ENCODE measurements at places on chromosomes 11 and 22.

- no peak for DNase-seq
Measured at GRCh38 chr11:80261776-80262175, 820.9 kb upstream of the TENM4 start.

- DNase-seq: no peak
Measured at GRCh38 chr11:118749429-118749828, 41.5 kb downstream of the DDX6 start.

DNA sequence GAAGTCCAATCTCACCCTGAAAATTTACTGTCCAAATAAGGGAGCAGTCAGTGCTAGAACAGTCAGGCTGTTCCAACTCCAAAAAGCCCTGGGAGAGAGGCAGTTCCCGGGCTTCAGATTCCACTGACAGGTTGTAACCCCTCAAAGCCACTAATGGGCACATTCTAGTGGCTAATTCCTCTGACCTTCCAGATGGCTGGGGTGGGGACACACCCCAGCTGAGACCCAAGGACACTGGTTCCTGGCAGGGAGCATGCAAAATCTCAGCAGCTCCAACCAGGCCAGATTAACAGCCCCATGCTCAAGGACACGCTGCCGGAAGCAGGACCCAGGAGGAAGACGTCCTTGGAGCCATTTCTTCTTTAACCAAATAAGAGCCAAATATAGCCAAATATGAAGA, 92.7 kb downstream of the RPL27A start:
- no peak for DNase-seq

DNA sequence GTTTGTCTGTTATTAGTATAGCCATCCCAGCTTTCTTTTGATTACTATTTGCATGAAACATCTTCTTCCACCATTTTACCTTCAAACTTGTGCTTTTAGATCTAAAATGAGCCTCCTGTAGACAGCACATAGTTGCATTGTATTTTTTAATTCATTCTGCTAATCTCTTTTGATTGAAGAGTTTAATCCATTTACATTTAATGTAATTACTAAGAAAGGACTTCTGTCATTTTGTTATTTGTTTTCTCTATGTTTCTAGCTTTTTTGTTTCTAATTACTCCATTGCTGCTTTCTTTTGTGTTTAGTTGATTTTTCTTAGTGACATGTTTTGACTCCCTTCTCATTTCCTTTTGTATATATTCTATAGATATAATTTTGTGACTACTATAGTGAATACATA, 43.7 kb upstream of the ZBTB44 start:
- DNase-seq: no peak

GRCh38 chr22:39138357-39138997, 14.0 kb downstream of the CBX7 start:
- DNase-seq: no peak

GRCh38 chr11:58075781-58076180, 45.0 kb downstream of the OR6Q1 start:
- DNase-seq: no peak

DNA sequence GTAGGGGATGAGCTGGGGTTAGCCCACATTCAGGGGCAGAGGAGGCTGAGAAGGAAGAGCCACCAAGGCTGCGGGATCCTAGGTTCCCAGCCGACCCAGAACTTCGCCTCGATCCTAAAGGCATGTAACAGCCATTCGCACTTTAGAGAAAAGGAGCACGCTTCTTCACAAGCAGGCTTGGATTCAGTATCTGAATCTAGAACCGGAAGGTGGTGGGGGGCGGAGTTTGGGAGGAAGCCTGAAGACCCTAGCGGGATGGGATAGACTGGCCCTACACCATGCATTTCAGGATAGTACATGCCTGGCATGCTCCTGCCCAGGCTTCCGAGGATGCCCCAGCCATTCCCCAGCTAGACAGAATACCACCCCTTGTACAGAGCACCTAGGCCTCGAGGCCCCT, 4.4 kb downstream of the SCARF2 start:
- DNase-seq: no peak

DNA sequence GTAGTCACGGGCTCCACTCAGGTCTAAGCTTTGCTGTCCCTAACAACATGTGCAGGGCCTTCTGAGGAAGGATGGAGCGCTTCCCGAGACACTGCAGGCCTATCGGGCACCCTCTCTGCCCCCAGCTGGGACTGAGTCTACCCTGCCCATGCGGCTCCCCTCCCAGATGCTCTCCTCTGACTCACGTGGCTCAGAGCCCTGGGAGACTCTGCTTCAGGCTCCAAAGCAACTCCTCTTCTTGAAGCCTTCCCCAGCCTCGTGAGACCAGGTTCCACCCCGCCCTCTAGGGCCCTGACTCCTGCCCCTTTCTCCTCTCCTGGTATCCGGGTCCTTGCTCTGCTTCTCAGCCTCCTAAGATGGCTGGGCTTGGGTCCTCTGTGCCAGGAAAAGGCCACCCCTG, 28.4 kb upstream of the ARFGAP3 start:
- DNase-seq: no peak

DNA sequence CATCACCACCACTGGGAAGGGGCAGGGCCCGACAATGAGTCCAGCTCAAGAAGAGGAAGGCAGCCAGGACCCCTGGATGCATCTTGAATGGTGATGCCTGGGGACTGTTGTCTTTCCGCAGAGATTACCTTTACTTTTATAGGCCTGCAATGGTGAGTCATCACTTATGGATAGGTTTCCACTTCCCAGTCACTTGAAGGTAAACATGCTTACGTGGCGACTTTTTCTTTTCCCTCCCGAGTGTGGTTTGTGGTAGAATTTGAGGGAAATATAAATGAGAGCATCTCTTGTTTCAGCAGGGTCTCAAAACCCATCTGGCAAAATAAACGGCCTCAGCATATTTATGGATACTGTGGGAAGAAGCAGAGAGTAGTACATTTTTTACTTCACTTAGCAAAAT, at the start of gene MMP13:
TSS of gene MMP13 (minus strand) at position 109 of the 400 bp plus-strand sequence. CDS start at position 82, 27 bp downstream.
- no peak for DNase-seq

- DNase-seq: no peak
Measured at GRCh38 chr22:29867260-29867659, 15.7 kb upstream of the MTMR3 start.

GRCh38 chr11:37108436-37109285, 510.6 kb upstream of the RAG2 start:
- no peak for DNase-seq

- DNase-seq: no peak
Measured at GRCh38 chr22:35971456-35972119, 57.0 kb downstream of the RBFOX2 start.

DNA sequence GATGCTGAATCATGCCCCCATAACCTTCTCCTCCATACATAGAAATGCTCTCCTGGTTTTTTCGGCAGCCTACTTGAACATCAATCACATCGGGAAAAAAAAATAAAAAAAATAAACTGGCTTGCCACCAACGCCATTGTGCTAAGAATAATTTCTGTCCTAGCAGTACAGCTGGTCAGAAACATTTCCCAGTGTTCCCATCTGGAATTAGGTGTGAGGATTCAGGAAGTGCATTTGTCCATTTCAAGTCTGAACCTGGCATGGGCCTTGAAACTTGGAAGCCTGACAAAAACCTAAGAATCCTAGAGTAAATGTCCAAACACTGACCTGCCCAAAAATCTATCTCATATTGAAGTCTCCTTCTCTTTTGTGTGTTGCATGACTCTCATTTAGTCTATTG, 16.6 kb upstream of the NAV2 start:
- no peak for DNase-seq

GRCh38 chr11:65042891-65043290, 1.9 kb downstream of the SAC3D1 start:
- no peak for DNase-seq

DNA sequence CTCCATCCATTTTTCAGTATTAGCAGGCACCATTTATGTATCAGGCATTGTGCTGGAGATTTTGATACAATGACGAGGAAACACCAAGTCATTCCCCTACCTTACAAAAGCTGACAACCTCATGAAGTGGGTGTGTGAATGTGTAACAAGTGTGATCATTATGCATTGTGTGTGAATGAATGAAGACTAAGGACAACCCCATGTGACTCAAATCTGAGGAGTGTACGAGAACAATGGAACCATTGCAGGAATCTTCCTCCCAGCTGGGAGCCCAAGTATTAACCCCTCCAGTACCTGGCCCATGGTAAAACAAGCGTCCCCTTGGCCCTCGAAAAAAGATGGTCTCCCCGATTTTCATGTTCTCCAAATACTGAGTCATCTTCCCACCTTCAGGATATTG, 4.4 kb downstream of the CYB5R2 start:
- no peak for DNase-seq

DNA sequence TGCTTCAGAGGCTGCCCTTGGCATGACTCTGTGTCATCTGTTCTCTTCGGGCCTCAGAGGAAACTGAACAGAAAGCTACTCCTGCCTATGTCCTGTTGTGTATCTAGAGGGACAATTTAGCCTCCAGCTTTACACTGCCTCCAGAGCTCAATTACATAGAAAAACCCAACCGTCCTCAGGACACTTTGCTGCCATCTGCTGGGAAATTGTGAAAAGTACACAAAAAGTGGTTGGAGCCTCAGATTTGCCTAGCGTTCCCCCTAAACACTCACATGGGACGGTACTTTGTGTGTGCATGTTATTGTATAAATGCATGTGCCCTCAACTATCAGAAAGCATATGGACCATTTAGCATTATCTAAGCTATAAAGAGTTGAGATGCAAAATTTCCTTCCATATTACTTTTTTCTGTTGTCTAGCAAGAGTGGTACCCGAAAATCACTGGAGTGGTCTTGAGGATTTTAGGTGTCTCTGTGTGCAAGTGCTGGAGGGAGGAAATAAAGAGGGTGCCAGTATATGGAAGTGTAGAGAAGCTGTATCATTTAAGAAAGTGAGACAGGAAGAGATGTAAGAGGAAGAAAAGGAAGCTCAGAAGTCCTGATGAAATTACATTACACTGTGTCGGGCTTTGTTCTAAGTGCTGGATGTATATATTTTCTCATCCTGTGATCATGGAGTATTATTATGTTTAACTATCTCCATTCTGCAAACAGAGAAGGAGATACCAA, 8.7 kb upstream of the MS4A4E start:
- no peak for DNase-seq

DNA sequence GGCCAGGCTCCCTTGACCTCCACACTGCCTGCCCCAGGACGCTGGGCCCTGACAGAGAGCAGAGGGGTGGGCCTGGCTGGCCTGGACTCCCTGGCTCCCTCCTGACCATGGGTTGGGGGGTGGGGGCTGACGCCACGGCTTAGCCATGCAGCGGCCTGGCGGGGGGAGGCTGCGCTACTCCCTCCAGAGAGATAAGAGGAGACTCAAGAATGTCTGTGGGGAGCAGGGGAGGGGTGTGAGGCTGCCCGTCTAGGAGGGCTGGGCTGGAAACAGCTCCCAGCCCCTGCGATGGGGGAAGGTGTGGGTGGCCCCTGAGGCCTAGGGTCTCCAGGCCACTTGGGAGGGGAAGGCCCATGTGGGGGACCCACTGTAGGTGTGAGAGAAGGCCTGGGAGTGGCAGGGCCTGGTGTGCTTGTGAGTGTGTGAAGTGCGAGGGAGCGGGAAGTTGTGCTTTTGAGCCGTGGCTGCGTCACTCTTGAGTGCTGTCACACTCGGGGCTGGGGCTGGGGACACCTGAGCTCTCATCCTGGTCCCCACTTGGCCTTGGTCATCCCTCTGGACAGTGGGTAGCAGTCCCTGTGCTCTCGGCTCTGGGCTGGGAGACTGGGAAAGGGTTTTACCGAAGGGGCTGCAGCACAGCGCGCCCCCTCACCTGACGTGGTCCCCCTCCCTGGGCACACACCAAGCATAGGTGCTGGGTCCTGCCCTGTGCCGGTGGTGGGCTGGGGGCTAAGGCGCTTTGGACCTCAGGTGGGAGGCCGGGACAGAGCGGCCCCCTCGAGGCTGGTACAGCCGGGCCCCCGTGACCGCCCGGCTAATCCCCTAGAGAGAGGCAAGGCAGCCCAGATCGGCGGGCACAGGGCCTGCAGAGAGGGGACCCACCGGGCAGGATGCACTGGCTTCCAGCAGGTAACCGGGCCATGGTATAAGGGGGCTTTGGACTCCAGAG, 2.4 kb downstream of the MYRF start:
- no peak for DNase-seq

DNA sequence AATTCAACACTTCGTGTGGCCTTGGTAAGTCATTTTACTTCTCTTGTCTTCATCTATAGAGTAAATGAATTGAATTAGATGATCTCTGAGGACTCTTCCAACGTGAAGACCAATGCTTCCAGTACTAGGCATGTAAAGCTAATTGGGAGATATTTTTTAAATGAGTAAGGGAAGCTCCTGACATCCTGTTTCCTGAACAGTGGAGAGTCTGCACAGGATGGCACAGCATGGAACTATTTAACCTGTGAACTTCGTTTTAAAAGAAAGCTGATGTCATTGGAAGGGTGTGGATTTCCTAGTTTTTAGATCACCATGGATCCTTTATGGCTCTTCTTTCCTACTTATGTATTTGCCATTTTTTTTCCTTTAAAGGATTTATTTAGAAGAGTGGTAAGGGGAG, 48.4 kb upstream of the HSD17B12 start:
- no peak for DNase-seq

DNA sequence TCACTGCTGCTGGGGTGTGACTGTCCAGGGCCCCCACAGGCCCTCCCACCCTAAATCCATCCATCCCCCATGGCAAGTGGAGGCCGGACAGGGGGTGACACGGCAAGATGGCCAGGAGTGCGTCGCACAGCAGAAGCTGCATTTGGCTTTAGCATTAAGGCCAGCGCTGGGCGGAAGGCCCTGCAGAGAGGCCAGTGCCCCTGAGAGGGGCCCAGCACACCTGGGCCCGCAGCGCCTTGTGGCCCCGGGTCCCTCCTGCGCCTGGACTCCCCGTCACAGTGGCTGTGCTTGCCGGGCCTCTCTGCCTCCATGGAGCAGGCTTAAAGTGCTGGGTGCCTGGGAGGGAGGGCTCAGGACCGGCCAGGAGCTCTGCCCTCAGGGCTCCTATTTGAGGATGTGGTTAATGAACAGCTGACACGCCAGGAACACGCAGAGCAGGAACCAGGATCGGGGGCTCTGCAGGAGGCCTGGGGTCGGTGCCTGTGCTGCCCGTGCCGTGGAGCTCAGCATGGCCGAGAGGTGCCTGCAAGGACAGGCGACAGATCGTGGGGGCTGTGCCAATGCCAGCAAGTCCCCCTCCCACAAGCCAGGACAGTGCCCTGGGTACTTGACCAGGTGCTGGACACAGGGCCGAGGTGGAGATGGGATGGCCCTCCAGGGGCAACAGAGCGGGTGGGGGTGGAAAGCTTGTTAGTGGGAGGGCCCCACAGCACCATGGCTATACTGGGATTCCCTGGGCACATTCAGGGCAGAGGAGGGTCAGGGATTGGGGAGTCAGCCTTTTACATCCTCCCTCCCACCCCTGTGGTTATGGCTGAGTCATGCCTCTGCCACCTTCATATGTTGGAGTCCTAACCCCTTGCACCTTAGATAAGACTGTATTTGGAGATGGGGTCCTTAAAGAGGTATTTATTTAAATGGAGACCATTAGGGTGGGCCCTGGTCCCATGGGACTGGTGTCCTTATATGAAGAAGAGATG, 30.9 kb upstream of the CARS1 start:
- no peak for DNase-seq

DNA sequence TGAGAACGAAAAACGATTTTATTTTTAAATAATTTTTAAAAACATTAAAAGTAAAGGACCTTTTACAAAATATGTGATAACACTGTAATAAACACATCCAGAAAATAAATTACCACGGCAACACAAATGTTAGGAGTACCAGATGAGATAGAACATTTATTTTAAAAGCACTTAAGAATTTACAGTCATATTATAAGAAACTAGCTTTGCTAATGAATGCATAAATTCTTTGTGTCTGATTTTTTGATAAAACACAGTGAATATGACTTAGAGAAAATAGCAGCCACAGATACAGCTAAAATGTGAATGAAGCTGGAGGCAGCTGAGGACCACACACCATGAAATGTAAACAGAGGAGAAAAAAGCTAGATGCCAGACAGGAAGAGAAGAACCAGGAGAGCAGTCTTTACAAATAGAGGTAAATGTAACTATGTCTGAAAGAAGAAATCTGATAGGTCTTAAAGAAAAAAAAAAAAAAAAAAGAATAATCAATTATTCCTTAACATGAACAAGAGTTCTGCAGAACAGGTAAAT, 14.6 kb downstream of the CCDC34 start:
- DNase-seq: no peak
